ENCODE measurements at places on chromosomes 11 and 22.

DNA sequence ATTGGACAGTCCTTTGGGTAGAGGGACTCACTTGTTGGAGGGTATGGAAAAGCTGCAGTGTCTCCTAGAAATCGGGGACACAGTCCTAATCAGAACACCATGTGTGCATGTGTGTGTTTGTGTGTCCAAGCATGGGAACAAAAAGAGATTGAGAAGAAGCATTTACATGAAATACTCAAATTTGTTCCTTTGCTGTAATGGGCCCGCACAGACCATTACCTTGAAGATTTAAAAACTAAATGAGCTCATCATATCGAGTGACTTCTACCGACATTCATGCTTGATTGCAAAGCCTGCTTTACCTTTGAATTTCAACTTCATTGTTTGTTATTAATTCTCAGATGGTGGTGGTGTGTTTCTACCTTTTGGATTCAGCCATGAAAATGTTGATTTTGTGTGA, 106.9 kb downstream of the ZBTB16 start:
- no peak for DNase-seq

DNA sequence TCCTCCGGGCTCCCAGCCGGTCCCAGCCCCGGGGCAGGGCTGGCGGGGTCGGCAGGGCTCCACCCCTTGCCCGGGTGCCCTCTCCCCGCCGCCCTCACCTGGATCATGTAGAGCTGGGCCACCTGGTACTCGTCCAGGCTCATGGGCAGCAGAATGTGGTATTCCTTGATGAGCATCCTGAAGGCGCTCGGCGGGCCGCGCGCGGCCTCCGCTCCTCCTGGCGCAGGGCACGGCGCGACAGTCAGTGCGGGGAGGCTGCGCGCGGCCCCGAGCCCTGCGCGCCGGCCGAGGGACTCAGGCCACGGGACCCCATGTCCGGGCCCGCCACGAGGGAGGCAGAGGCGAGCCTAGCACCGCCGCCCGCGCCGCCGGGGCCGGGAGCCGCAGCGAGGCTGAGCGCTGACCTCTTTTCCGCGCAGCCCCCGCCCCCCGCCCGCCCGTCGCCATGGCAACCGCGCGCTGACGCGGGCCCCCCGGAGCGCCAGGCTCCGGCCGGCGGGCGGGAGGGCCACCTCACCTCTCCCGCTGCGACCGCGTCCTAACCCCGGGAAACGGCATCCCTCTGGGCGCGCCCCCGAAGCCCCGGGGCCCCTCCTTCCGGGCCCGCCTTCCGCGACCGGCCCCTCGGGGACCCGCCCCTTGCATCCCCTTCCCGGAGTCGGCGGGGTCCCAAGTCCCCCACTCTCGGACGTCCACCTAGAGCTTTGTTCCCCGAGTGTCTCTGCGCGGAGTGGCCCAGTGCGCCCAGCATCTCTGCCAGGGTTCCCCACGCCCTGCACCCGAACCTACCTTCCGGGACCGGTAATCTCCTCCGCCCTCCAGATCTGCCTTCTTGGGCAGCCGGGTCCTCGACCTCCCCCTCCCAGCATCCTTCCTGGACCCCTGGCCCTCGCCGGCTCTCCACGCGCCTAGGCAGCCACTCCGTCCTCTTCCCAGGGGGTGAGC, 886 bp downstream of the PITPNM1 start:
- DNase-seq = no peak

DNA sequence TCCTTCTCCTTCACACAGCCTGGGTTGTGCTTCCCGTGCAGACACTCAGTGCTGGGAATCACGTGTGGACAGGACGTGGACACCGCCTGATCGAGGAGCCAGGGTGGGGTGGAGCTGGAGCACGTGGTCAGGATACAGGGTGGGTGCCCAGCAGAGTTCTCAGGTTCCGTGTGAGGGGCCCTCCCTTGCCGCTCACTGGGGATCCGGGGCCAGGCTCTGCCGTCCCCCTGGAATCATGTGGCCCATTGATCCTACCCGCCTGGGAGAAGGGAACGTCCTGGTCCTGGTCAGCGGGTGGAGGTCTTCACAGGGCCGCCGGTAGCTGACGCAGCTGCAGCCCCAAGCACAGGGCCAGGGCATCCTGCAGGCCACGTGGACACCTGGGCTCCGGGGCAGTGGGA, 397.7 kb downstream of the TBC1D22A start:
- DNase-seq = no peak

DNA sequence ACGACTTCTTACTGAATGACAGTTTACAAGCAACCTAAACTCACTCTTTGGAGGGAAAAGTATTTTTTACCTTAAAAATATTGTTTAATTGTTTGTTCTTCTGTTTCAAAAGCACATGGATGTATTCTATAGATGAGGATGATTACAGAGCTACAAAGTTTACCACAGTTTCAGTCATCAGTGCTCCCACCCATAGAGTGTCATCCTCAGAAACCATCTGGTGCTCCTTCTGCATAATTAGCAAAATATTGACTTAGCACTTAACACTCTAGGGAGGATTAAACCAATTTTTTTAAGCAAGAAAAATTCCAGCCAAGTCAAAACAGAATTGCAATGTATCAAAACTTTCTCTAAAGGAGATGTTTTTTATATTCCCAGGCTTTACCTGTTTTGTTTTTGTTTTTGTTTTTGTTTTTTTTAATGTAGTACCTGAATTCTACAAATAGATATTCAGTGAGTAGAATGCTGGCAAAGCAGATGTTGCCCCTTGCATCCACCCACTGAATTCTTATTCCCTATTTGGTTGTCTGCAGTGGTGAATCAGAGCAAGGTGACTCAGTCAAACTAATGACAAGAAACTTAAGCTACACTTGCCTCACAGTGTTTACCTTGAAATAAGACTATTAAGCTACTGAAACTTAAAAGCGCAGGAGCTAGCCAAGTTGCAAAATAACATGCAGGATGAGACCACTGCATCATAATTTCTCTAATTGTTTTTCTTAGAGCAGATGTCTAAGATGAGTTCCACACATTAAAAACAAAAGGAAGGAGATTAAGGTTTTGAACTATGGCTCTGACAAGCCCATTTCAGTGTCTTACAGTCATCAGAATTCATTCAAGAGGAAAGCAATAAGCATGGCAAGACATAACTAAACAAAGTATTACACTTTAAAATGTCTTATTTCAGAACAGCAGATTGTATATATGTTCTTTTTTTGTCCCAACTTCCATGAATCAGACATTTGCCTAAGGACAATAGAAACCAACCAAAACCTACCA, 155.1 kb upstream of the SOX6 start:
- no peak for DNase-seq

DNA sequence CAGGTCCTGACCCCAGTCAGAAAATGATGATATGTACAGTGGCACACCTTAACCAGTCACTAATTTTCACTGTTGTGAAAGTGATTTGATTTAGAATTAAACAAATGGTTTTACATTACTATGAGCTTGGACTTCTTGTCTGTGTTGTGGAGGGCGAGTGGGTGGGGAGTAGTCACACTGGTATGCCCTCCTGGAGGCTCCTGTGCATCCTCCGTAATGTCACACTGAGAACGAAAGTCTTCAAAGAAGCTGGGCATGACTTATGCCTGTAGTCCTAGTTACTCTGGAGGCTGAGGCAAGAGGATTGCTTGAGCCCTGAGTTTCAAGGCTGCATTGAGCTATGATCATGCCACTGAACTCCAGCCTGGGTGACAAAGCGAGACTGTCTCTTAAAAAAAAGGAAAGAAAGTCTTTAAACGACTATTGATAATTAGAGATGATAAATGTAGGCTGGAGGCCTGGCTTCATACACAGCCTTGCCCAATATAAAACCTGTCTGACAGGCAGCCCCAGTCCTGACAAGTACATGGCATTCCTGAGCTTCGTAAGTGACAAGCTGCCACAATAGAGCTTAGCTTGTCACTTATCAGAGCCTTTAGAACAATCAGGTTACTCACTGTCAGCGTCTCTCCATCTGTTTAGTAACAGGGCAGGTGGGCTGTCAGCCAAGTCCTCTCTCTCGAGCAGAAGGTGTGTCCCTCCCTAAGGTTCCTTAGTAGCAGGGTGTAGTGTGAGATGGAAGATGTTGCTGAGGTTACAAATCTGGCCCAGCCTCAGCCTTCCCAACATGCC, 5.0 kb upstream of the LIMK2 start:
- DNase-seq = no peak

- DNase-seq = no peak
Observed at GRCh38 chr11:112925516-112926310, 35.5 kb upstream of the NCAM1 start.

- DNase-seq = no peak
Observed at GRCh38 chr22:16654882-16655281, 62.3 kb upstream of the CCT8L2 start.

GRCh38 chr22:40621309-40622151, 15.0 kb downstream of the MRTFA start:
- no peak for DNase-seq

- no peak for DNase-seq
Observed at GRCh38 chr11:94705891-94706615, 62.1 kb upstream of the AMOTL1 start.

- no peak for DNase-seq
Observed at GRCh38 chr11:93249459-93250220, 51.8 kb upstream of the SLC36A4 start.

- no peak for DNase-seq
Observed at GRCh38 chr11:115321605-115322289, 182.5 kb downstream of the CADM1 start.

- DNase-seq = peak; percentile 24
Observed at GRCh38 chr11:68798221-68798813, 43.4 kb downstream of the CPT1A start.

GRCh38 chr11:123212406-123212805, 17.4 kb upstream of the CLMP start:
- DNase-seq = no peak

GRCh38 chr22:46425016-46425415, 89.5 kb downstream of the TRMU start:
- DNase-seq = no peak

- DNase-seq = no peak
Observed at GRCh38 chr11:127393460-127393997, 393.0 kb upstream of the KIRREL3 start.

DNA sequence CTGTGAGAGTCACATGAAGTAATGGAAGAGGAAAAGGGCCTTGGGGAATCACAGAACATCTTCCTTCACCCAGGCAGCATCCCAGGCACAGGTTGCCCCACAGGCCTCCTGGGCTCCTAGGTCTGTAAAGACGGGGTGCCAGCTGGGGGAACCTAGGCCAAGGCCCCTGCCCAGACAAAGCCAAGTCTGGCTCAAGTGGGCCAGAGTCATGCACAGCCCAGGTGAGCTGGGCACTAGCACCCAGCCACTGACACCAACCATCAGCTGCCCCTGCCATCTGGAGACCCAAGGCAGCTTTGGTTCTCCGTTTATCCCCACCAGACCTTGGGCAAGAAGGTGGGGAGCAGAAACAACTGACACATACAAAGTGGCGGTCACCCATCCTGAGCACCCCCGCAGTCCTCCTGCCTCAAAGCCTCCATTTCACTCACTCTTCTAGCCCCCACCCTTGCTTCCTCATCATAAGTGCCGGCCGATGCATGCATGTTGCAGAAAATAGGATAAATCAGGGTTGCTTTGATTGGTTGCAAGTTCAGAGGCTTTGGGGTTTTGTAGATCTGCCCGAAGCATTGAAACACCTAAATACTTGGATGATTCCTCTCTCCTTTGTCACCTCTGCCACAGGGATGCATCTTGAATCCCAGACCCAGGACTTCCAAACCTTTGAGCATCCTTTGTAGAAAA, 26.5 kb upstream of the TMPRSS4 start:
- no peak for DNase-seq

Measured in activated CD4-positive, alpha-beta T cell treated with anti-CD3 and anti-CD28 coated beads, Interleukin-2, amount 50 U/mL, for 24 hours (primary cell).